ENCODE measurements at places on chromosomes 6 and 20.
A peak's percentile ranks its signal among the peaks of the same experiment; 100 is the strongest.

GRCh38 chr6:113976806-113977205 lies 5.9 kb upstream of the HDAC2 start:
- no peak for DNase-seq

DNA sequence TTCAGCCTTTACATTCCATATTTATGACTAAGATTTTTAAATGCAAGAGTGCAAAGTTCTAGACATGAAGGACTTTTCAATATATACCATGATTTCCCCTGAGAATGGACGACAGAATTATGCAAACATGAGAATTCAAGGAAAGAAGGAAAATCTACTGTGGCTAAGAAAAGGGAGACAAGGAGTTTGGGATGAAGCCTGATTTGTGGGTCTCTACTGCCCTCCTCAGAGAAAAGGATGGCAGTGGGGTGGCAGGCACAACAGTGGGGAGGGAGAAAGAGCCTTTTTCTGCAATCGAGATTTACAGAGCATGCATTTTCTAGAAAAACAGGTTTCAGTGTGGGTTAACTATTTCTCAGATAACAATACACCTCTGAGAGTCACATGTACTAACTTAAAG lies 466.9 kb upstream of the NRSN1 start:
- no peak for DNase-seq

DNA sequence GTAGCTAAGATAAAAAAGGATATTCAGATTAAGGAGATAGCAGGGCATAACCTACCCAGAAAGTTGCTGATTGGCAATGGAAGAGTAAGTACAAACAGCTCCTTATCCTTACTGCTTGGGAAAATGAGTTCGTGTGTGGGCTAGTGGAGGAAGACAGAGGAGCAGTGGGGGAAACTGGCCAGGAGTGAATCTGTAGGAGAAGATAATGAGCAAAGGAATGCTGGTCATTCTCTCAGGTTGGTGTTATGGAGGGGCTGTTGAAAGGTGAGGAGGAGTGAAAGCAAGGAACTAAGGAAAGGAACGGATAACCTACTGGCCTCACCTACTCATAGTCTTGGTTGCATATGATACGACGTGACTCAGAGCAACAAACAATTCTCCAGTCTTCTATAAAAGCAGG lies 7.3 kb upstream of the GJB7 start:
- DNase-seq, result no peak

DNA sequence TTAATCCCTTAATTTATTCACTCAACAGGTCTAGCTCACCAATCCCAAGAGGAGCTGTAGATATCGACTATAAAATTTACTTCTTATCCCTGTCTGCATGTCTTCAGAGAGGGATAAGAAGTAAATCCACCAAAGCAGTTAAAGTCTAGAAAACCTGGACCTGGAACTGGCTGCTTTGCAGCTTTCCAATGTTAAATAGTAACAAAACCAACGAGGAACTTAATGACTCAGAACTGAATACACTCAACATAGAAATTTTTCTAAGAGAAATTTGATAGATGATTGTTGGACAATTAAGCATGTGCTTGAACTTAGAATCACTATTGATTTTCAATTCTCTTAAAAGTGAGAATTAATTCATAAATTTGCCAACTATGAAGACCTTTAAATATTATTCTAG lies 11.5 kb upstream of the TMEM244 start:
- no peak for DNase-seq

- no peak for DNase-seq
Observed at GRCh38 chr6:13331516-13332348, 3.4 kb upstream of the TBC1D7 start.

GRCh38 chr6:43506667-43507471 lies 3.3 kb downstream of the LRRC73 start:
- peak; percentile 68 for DNase-seq

- no peak for DNase-seq
Observed at GRCh38 chr6:32554116-32554965, 24.3 kb upstream of the HLA-DRB5 start.

All from stimulated activated CD8-positive, alpha-beta memory T cell treated with anti-CD3 and anti-CD28 coated beads, Interleukin-4, amount 100 ng/mL, for 4 hours (primary cell).